Jurkat, Clone E6-1 (cell line): ENCODE measurements at places on chromosomes 6 and 20.

- no peak for DNase-seq
Observed at GRCh38 chr20:12076200-12076599, 158.5 kb downstream of the BTBD3 start.

- no peak for DNase-seq
Observed at GRCh38 chr6:79776076-79776475, 144.9 kb downstream of the SH3BGRL2 start.

- DNase-seq: no peak
Observed at GRCh38 chr6:2714111-2714895, 36.4 kb downstream of the MYLK4 start.

GRCh38 chr20:37314617-37315016 is 25.2 kb downstream of the MANBAL start:
- DNase-seq: no peak

DNA sequence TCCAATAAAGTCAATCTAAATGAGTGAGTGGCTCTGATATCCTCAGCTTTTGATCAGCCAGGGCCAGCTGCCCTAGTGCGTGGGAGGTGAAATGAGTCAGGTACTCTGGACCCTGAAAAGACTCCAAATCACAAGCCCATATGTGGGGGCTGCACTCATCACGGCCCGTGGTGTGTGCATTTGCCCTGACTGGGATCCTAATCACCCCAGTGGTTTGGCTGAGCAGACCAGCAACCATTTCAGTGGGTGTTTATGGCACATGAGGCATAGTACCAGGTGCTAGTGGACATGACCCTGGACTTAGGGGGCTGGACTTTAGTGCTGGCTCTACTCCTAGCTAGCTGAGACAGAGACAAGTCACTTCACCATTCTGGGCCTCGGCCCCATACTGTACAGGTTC is 39.4 kb downstream of the SCML4 start:
- DNase-seq: no peak

DNA sequence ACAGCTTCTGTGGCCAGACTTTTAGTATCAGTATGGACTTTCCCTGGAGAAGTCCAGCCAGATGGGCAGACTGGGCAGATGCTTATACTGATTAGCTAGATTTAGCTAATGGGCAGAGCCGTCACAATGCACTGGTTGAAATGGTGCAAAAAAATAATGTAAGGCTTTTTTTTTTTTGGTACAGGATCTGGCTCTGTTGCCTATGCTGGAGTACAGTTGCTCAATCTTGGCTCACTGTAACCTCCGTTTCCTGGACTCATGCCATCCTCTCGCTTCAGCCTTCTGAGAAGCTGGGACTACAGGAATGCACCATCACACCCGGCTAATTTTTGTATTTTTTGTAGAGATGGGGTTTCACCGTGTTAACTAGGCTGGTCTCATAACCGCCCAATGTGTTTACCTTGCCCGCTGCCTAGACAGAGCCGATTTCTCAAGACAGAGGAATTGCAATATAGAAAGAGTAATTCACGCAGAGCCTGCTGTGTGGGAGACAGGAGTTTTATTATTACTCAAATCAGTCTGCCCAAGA is 16.4 kb upstream of the KIFC1 start:
- no peak for DNase-seq

GRCh38 chr20:46209930-46210671 is 92.0 kb downstream of the CD40 start:
- DNase-seq: no peak

DNA sequence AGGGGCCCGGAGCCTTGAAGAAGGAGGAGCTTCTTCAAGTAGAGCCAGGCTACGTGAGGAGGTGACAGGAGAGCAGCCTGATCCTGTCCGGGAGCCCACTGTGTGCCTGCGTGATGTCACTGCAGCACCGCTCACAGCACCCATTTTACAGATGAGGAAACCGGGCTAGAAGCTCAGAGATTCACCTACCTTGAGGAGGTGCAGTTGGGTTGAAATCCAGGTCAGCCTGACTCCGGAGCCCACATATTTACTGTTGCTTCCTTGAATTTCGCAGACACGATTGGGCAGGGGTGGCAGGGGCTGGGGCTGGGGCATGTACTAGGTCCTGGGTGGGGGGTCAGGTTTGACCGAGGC is 12.5 kb downstream of the VSTM2L start:
- DNase-seq: no peak

DNA sequence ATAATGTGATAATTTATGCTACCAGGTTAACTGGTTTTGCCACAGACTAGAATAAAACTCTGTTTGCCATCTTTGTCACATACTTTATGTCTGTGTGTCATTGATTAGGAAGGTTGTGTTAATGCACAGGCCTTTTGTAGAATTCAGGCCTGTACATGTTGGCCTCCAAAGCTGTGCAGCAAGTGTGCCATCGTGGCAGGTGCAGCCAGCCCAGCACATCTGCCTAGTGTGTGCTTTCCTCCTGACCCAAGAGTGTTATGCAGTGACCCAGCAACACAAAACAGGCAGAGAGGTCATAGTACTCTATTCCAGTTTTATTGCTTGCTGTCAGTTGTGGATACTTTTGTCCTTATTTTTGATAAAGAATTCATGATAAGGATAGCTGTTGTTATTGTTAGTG is 3.7 kb downstream of the MAP3K4 start:
- DNase-seq: no peak

DNA sequence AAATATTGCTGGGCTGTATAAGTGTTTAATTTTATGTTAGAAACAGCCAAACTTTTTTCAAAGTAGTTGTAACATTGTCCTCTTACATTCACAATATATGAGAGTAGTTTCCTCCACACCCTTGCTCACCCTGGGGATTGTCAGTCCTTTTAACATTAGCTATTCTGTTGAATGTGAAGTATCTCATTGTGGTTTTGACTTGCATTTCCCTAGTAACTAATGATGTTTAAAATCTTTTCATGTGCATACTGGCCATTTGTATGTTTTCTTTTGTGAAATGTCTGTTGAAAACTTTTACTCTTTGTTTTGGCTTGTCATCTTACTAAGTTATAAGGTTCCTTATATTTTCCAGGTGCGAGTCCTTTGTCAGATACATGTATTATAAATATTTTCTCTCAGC is 32.9 kb downstream of the TRIM38 start:
- peak; percentile 3 for DNase-seq

- peak; percentile 78 for DNase-seq
Observed at GRCh38 chr6:142819603-142820337, 125.2 kb downstream of the HIVEP2 start.

GRCh38 chr6:154474648-154475428 is 35.6 kb downstream of the CNKSR3 start:
- DNase-seq: no peak

DNA sequence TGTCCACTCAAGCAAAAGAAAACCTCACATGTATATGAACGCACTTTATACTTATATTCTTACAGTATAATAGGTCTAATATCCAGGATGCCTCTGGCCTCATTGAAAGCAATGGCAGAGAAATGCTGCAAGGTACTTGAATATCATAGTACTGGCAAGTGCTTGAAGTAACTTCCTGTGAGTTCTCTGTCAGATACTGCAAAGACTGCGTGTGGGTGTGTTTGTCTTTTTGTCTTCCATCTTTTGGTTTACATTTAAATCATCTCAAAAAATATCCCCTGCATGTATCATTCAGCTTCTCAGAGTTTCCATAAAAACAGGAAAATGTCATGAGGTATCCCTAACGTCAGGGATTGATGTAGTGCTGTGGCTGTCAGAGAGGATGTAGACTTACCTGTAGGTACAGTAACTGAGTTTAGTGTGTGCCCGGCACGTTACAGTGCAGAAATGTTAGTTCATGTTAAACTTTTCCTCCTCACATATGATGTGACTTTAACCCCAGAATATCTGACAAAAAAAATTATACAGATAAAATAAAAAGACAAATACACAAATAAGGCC is 184.3 kb downstream of the DST start:
- DNase-seq: no peak

DNA sequence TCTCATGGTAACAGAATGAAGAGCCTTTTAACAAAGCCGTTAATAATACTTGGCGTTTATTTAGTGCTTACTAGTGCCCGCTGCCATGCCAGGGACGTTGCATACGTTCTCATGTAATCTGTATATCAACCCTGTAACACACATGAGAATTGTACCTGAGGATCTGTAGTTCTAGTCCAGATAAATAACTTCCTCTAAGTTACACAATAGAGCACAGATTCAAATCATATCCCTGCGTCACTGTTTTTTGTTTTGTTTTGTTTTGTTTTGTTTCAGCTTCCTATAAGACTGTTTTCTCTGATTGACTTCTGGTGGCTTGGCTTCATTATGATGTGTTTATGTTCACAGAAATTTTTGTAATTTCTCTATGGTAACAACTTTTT is 553 bp downstream of the ZSCAN16 start:
- no peak for DNase-seq

DNA sequence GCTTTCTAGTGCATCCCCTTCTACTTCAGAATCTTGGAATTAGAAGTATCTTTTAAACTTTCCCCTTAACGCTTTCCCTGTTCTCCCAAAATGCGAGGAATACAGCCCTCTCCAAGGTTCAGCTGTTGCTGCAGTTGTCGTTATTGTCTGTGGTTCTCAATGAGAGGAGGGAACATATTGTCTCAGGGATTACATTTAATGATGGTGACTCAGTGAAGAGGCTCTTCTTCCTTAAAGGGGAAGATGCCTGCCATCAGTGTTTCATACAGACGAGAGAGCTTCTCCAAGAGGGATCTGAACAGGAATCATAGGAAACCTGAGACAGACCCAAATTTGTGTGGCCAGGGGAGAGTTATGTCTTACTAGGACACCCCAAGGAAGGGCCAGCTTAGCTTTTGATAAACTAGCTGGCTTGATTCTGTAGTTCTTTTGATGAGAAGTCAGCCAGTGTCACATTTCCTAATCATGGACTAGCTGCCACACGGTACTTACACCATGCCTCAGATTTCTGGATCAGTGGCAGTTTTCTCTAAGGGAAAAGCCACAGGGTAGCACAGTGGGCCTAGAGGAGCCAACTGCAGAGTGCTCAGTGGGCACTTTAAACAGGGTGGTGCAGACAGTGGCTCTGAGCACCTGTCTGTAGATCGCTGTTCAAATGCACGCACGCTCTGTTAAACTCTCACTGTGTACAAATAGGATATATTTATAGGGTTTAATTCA is 59.7 kb upstream of the TMEM181 start:
- no peak for DNase-seq

- DNase-seq: peak; percentile 48
Observed at GRCh38 chr20:48750941-48751635, 76.7 kb downstream of the PREX1 start.

GRCh38 chr6:18115356-18115755 is 7.1 kb downstream of the NHLRC1 start:
- peak; percentile 78 for DNase-seq

- no peak for DNase-seq
Observed at GRCh38 chr20:50308166-50308512, 117.5 kb downstream of the CEBPB start.

DNA sequence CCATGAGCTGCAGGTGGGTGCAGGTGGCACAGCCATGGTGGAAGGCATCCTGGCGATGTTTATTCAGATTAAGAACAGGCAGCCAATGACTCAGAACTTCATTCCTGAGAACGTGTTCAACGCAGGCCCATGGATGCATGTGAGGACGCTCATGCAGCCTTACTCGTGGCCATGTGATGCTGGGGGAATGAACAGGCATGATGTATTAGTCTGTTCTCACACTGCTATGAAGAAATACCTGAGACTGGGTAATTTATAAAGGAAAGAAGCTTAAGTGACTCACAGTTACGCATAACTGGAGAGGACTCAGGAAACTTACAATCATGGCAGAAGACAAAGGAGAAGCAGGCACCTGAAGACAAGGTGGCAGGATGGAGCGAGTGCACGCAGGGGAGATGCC is 146.6 kb downstream of the RNASET2 start:
- DNase-seq: no peak

GRCh38 chr6:119431799-119432198 is 82.2 kb upstream of the MAN1A1 start:
- no peak for DNase-seq

DNA sequence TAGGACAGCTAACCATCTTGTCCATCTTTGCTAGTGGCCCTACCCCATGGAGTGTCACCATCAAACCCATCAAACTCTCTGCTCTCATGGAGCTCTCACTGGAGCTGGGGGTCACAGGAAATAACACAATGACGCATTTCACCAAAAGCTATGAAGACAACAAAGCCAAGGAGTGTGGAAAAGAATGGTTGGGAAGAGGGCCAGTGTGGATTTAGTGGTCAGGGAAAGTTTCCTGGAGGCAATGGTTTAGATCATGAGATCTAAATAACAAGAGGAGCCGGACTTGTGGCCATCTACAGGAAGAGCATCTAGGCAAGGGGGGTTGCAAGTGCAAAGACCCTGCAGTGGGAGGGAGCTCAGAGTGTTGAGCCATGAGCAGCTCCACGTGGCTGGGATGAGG is 189.5 kb downstream of the BMP7 start:
- DNase-seq: no peak

DNA sequence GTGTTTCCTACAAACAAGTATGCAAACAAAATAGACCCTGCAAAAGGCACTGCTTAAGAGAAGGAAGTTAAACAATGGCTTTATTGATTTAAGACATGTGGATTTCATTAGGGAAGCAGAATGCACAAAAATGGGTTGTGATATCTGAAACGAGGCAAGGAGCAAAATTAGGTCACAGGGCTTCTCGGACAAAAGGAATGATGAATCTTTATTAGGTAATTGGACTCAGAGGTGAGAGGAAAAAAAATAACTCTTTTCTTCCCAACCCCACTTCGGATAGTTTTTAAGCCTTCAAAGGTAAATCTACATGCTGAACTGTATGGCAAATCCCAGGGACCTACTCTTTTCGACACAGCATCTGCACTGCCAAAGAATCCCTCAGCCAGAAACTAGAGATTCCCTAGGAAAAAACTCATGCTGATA is 183.0 kb upstream of the TAB2 start:
- DNase-seq: no peak

DNA sequence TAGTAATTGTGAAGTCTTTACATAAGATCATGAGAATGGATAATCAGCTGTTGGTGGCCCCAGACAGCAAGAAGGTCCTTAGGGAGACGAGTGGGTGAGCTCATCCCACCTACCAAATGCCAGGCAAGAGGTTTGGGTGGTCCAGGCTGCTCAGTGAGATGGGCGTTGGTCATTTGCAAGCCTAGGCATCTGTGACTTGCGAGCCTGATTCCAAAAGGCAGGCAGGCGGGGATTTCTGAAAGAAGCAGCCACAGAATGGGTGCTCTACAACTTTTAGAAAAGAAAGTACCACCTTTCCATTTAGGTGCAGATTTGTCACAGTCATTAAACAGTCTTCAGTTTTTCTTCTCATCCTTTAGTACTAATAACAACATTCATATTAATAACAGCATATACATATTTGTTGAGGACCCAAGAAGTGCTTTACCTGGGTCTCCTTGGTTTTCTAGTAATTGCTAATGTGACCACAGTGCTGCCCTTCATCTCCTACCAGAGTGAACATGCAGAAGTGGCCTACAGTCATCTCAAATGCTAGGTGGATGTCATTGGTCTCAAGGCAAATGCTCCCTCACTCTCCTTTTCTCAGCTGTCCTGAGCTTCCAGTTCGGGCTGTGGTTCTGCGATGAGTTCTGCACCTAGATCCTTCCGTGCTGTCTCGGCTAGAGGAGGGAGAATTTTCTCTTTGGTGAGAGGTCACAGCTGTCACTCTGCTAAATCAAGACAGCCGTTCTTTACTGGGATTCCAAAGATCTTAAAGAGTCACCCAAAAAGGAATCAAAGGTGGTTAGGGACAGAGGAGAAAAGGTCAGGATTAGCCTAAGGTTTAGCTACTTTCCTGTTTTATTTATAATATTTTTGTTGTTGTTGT is 2.7 kb downstream of the WRNIP1 start:
- no peak for DNase-seq
